ENCODE measurements at places on chromosomes 7 and 10.

- DNase-seq = no peak
Observed at GRCh38 chr10:67665491-67665890, 30.5 kb downstream of the CTNNA3 start.

DNA sequence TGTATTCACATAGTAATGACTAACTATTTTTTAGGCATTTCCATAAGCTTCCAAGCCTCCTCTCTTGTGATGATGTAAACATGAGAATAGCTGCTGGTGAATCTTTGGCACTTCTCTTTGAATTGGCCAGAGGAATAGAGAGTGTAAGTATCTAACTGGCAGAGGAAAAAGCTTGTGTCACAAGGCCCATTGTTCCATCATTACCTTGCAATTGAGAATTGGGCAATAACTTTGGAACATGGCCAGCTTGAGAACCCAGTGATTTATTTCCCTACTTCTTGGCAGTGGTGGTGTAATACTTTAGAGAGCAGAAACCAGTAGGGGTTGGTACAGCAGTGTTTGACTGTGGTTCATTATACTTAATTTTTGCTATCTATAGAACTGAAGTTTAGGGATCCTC is 12.0 kb downstream of the IFRD1 start:
- no peak for DNase-seq

DNA sequence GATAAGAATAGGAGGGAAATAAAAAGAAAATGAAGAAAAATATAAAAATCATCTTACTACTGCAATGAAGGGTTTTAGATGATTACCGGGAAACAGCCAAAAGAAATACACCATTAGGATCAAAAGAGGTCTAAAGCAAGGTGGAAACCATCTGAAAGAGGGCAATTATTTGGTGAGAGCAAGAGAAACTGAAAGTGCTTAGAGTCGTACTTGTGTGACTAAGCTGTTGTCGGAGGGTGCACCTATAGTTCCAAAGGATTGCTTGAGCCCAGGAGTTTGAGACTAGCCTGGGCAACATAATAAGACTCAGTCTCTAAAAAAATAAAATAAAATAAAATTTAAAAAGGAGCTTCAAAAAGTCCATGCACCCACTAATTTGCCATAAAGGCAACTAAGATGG is 169.5 kb downstream of the DKK1 start:
- no peak for DNase-seq

DNA sequence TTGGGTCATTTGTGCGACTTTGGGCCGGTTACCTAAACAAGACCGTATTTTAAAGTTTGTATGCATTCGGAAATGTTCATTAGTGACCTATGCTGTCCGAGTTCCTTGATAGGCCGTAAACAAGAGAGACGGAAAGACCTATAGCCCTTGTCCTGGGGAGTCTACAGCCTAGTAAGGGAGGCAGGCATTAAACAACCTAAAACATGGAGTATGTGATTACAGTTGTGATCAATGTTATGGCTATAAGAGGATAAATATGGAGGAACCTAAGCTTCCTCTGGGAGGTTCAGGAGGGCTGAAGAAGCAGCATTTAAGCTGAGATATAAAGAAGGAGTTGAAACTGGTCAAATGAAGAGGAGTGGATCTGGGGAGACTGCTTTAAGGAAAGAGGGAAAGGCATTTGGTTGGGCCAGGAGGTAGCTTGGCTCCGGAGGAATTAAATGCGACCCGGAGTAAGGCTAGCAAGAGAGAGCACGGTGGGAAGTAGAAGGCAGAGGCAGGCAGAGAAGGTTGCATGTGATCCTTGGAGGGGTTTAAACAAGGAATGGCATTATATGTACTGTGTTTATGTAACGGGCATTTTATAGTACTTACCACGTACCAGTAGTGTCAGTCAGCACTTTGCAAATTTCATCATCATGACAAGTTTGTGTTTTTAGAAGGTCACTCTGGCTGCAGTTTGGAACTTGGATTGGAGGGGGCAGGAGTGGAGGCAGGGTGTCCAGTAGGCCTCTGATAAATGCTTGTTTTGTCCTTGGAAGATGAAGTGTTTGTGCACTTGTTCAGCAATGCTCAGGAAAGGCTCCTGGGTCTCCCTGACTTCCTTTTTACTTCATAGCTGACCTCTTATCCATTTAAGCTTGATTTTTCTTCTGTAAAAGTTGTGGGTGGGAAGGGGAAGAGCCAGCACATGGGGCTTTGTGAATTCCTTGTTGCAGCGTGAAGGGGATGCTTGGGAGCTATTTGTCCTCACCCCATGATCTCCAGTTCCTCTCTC is 1.0 kb upstream of the AVPI1 start:
- DNase-seq = no peak

- DNase-seq = no peak
Observed at GRCh38 chr10:59033622-59034021, 142.8 kb upstream of the PHYHIPL start.

- DNase-seq = no peak
Observed at GRCh38 chr10:132054564-132054963, 11.2 kb upstream of the JAKMIP3 start.

- DNase-seq = no peak
Observed at GRCh38 chr10:113053091-113053490, 103.0 kb downstream of the TCF7L2 start.

DNA sequence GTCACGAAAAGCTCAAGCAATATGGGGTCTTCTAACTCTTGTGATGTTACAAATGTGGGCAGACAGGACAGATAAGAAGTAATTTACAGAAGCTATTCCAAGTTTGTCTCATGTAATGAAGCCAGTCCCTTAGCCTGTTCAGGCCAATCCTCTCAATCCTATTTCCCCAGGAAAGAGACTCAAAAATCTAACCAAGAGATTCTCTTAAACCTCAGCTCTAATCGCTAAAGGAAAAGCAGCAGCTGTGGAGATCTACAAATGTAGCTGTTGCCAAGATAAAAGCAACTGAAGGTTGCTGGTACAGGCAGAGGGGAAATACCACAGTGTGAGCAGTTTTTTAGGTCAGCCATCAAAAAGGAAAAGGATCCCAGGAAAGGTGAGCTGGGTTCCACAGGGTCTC is 39.3 kb downstream of the ANK3 start:
- DNase-seq = no peak

DNA sequence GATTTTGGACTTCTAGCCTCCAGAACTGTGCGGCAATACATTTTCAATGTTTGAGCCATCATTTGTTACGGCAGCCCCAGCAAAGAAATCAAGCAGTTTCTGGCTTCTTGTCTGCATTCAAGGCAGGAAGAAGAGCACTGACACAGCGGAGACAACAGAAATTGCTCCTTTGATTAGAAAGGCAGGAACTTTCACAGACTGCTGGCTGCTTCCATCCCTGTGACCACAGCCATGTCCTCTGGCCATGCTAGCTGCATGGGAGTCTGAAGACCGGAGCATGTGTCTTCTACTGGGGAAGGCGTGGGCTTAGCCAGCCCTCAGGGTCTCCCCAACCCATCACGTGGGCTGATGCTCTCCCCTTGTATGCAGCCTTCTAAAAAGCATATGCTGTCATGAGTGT is 19.1 kb downstream of the C10orf71 start:
- DNase-seq = no peak

GRCh38 chr10:123821136-123821535 is 70.5 kb downstream of the CPXM2 start:
- no peak for DNase-seq

DNA sequence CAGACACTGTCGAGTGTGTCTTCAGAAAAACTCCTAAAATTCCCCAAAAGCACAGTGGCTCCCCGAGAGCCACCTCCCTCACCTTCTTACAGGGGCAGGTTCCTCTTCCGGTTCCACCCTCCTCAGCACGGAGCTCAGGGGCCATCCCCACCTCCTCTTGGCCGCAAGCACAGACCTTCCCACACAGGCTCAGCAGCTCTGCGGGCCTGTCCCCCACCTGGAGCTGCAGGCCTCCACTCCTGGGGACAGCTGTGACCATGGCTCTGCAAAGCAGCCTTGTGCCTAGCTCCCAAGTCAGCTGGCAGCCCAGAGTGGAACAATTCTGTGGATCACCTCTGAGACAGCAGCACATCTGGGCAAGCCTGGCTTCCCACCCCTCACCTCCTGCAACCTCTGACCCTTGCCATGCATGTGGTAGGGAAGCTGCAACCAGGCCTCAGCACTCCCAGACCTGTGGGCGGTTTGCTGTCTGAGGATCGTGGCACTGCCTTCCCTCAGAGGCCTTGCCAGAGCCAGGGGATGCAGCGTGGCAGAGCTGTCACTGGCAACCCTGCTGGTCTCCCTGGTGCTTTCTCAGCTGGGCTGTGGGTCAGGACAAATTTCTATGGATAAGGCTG is 79.7 kb downstream of the ALOX5 start:
- DNase-seq = no peak

DNA sequence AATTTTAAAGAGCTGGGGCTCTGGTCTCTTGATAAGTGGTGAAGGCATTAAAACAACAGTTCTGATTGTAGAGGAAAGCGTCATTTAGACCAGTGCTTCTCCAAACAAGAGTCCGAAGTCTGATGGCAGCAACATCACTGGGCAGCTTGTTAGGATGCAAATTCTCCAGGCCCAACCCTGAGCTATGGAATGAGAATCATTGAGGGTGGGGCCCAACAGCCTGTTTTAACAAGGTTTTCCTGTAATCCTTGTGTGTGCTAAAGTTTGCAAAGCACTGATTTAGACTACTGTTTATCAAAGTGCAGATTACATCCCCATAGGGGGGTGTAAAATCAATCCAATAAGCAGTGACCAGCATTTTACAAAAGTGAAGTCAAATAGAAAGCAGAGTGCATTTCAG is 2.6 kb upstream of the ZNRF2 start:
- DNase-seq = no peak

- no peak for DNase-seq
Observed at GRCh38 chr7:128919881-128920799, 9.6 kb upstream of the KCP start.

DNA sequence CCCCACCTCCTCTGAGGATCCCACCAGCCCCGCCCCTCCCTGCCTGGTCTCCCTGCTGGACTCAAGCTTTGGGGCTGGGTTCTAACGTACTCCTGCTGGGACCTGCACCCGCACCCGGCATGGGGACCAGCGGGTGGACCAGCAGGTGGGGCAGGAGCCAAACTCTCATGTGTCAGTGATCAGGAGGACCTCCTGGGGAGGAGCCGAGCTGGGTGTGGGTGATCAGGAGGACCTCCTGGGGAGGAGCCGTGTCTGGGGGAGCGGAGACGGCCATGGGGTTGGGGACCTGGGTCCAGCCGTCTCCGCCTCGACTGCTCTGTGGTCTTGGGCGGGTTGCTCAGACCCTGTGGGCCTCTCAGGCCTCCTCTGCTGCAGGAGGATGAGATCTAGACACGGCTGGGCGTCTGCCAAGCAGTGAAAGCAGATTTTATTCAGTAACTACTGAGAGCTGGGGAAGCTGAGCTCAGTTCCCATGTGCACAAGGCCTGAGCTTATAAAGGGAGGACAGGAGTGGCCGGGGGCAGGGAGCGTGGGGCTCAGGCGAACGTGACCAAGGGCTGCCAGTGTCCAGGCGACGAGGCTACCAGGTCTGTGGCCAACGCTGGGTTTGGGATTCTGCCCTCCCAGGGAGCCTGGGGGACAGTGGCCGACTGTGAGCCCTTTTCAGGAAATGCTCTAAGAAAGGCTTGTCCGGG is 33.6 kb upstream of the UTF1 start:
- DNase-seq = no peak

DNA sequence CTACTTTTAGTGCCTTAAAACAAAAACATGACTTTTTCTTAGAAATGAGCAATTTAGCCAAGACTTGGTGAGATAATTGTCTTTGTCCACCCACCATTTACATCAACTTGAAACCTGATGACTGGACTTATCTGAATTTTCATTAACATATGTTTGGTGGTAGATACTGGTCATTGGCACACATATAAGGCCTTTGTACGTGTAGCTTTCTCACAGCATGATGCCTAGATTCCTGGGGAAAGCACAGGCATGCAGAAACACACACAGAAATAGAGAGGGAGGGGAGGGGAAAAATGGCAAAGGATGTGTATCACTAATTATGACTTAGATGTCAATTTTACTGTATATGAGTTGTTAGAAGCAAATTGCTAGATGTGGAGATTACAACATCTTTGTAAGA is 488.4 kb downstream of the NXPH1 start:
- no peak for DNase-seq

- DNase-seq = no peak
Observed at GRCh38 chr10:104895541-104895940, 254.5 kb downstream of the SORCS3 start.

DNA sequence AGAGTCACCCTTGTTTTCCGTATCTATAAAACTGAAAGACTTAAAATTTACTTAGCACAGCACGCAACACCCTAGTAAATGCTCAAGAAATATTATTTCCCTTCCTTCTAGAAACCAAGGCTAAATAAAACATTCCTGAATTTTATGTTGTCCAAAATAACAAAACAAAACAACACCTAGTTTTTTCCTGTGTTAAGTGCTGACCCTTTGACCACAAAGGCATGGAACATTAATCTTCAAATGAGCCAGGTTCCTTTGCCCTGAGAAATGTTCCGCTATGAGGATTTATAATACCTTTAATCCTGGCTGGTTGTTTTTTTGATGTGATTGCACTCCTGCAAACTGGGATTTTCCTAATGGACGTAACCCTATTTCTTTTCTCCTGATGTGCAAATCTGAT is 29.0 kb upstream of the DGKI start:
- DNase-seq = no peak

DNA sequence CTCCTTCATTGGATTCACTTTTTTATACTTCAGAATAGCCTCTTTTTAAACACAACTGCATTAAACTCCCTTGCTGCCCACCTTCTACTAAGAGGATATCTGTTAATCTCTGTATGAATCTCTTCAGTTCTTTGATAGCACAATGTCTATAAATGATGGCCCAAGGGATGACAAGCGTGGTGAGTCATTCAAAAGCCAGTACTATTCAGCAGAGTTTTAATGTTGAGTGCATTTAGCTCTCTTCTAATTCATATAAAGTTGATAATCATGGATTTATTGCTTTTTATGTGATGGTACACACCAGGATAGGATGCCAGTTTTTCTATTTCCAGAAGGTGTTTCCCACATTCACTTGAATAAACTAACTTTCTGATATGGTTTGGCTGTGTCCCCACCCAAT is 57.4 kb upstream of the HECTD2 start:
- no peak for DNase-seq

- DNase-seq = no peak
Observed at GRCh38 chr10:49134327-49134726, 506 bp upstream of the FAM170B start.

DNA sequence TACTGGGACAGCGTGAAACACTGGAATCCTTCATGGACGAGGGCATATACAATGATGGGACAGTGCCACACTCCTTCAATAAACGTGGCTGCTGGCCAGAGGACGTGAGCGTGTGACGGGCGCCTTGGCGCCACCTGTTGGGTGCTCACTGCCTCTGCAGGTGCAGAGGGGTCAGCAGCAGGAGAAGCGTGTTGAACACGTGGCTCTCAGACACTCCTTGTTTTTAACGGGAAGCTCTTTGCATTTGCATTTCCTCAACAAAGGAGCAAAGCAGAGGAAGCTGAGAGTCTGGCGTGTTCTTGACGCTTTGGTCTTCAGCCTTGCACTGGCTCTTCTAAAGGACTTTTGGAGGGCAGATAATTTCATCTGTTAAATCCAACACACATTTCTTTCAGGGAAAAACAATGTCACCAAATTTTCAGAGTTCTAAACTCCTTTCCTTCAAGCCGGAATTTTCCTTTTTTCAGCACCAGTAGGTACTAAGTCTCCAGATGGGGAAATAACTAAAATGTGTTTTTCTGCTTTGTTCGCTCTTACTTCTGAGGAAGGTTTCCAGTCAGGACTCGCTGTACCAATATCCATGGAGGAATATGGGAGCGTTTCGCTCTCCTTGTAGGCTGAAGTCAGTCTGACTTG is 2.9 kb upstream of the GET4 start:
- DNase-seq = peak; percentile 54

All from stimulated activated CD4-positive, alpha-beta T cell treated with anti-CD3 and anti-CD28 coated beads, TNF-alpha, amount 100 ng/mL, for 4 hours (primary cell).